ENCODE measurements at places on chromosomes 7 and 10.

DNA sequence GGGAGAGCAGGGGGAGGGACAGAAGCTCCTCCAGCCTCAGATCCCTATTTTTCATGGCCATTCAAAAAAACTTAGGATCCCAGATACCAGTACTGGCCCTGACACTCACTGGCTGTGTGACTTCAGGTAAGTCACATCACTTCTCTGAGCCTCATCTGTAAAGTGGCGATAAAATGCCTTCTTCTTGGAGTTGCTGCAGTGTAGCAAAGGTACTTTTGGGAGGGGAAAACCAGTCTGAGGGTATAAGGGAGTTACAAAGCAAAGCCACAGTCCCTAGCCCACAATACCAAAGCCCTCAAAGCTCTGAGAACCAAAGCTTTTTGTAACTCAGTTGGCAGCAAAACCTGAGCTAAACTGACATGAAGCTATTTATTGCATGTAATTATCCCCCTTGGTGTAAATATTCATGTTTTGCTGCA is 43.4 kb upstream of the COL13A1 start:
- DNase-seq = no peak

DNA sequence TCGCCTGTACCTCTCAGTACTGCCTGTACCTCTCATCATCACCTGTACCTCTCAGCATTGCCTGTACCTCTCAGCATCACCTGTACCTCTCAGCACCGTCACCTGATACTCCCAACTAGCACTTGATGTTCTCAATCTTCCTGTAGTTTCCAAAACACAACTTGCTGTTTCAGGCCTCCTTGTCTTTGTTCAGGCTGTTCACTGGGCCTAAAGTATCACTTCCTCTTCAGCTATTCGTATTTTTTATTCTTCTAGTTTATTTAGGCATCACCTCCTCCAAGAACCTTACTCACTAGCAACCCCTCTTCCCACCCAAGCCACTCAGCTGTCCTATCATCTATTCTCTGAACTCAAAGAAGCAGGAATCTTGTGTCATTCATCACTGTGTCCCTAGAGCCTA is 24.1 kb downstream of the OR6B1 start:
- no peak for DNase-seq

GRCh38 chr10:113921561-113922370 is 67.3 kb downstream of the NHLRC2 start:
- DNase-seq = no peak

DNA sequence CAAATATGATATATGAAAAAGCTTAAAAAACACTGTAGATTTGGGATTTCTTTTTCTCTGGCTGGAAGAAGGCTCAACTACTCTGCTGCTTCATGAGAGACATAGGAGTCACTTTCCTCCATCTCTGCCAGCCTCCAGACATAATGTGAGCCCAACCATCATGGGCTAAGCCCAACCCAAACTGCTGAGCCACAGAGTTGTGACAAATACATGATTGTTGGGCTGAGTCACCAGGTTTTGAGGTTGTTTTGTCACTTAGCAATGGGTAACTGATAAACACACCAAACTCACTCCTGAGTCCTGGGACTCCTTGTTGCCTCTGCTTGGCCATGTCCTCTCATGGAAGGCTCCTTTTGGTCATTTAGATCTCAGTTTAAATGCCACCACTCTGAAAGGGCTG is 381.8 kb upstream of the FZD8 start:
- no peak for DNase-seq

GRCh38 chr7:90817846-90818245 is 221.7 kb downstream of the CDK14 start:
- no peak for DNase-seq

GRCh38 chr10:72796042-72796441 is 97.5 kb upstream of the OIT3 start:
- DNase-seq = no peak

DNA sequence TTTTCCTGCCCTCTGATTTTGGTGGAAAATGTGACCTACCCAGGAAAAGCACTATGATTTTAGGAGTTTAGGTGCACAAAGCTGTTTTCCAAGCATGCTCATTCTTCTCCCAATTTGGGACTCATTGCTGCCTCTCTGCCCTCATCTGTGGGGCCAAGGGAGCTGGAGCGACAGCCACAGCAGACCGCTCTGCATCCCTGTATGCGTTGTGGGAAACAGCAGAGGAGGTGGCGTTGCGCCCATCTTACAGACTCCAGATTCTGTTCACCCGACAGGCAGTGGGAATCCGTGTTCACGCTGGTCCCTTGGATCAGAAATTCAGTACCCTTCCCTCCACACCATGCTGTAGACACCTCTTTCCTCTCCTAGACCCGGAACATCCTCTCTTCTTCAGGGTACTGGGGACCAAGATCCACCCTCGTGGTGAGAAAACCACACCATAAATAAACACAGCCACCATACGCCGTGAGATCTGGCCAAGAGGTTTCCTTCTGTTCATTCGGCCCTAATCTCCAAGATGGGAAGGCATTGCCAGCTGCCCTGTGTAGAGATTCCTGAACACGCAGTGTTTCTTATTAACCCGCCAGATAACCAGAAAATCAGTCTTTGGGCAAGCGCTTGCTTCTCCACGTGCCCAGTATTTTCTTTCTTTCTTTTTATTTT is 87.9 kb downstream of the CUX1 start:
- no peak for DNase-seq

GRCh38 chr10:70529848-70530247 is 51.3 kb downstream of the PALD1 start:
- no peak for DNase-seq

DNA sequence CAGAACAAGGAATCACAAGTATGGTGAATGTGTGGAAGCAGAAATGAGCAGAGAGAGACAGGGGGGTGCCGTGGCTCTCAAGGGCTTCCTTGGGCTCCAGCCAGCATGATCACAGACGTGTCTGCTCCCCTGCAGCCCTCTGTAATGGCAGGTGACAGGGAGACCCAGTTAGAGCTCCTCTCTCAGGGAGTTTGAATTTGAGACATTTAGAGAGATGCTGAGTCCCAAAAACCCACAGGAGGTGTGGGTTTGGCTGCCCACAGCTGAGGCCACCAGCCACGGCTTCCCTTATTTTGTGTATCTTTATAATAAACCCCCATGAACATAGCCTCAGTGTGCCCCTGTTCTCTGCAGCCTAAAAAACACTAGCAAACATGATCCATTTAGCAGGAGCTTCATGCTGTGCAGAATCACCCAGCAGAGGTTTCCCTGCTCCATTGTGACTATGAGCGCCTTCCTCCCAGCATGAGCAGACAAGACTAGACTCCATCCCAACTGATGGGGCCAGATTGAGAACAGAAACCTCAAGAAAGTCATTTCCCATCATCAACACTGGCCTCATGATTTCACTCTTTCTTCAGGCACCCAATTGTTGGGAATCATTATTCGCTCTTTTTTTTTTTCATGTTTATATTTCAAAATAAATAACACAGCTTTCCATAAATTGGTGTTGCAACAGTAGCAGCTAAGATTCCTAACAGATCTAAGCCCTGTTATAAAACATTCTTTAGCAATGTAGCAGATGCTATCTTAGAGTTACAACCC is 13.4 kb downstream of the NOD1 start:
- peak; percentile 10 for DNase-seq

- no peak for DNase-seq
These were observed 750.1 kb upstream of the SORCS1 start for GRCh38 chr10:107914450-107915214.

- DNase-seq = no peak
These were observed 5.8 kb upstream of the C1GALT1 start for GRCh38 chr7:7176406-7177043.

- DNase-seq = no peak
These were observed 43.1 kb downstream of the GHRHR start for GRCh38 chr7:31006857-31007256.

DNA sequence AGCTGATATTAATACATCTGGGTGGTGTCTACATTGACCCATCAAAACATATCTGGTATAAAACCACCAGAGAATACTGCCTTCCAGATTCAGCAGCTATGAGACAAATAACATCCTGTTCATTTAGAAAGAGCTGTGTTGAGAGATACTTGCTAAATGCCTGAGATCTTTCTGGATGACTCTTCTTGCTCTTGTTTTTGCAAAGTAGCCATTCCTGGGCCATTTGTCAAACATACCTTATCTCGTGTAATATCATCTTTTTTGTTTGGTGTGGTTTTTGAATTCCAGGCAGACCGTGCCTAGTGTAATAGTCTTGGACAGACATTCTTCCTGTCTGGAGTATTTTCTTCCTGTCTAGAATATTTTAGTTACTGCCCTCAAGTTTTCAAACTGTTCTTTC is 74.7 kb upstream of the PRR15 start:
- no peak for DNase-seq

GRCh38 chr10:128735996-128736395 is 609.8 kb upstream of the MKI67 start:
- no peak for DNase-seq

DNA sequence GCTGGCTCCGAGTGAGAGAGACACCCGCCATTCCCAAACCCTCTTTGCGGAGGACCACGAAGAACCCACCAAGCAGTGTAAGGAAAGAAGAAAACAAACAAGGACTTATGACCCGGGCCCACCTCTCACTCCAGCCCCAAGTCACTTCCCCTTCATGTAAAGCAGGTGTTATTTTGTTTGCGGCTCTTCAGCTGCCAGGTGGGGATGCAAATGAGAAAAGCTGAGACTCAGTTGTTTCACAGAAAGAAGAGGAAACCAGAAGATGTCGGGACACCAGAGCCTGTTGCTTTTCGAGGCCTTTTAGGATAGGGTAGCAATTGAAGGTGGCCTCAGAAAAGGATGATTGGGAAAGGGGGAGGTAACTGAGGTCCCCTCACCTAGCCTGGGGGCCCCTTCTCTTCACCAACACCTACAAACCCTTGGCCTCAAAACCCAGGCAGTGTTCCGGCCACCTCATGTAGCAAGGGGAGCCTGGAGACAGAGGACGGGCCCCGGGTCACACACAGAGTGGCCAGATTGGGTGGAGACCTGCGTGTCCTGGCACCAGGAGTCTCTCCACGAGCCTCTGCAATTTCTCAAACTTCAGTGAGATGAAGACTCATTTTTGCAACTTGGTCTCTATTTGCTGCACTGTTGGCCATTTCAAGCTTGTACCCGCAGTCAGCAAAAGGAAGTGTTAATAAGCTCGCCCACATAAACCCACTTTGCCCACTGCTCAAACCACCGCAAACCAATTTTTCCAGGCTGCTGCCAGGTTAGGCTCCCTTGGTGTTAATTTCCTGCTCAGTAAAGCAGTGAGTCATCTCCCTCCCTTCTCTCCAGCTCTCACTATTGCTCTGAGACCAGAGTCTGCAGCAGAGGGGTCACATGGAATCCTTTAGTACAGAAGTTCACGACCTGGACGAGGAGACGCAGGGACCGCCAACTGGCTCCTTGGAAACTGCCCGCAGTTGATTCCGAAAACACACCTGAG is 45.5 kb downstream of the AOC1 start:
- no peak for DNase-seq

DNA sequence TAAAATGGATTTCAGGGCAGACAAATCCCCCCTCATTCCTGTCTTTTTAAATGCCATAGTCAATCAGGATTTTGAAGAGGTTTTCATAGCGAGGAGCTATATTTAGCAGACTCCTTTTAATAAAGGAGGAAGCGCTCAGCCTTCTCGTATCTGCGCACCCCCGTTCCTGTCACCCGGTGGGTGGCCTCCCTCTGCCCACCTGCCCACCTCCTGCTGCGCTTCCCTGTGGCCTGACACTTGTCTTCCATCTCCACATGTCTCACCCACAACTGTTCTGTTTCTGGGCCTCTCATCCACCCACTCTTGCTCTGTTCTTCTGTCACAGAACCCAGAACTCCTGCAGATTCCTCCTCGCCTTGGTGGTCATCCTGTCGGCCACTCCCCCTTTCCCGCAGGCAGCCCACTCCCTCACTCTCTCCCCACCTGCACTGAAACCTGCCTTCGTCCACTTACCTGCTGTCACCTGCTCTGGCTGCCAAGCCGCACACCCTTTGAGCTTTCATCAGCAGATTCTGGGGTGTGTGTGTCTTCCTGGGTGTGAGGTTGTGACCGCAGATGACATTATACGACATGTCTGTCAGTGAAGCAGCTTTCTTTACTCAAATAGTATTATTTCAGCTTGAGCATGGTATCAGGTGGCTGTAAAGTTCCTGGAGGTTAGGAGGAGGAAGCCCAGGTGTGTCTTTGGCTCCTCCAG is 163.5 kb upstream of the AGK start:
- no peak for DNase-seq

DNA sequence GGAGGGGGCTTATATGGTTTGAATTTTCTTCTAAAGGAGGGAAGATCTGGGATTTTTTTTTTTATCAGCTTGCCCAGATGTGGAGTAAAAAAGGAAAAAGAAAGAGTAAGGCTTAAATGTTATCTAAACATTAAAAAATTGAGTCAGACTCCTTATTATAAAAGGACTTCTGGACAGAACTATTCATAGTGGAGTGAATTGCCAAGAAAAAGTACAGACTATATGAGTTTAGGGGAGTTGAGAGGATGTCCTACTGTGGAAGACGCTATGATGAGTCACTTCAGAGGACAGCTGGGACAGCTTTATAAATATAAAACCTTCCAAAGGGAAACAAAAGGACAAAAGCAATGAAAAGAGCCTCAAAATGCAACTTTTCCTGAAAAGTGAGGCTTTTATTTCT is 73.0 kb downstream of the TFPI2 start:
- no peak for DNase-seq

GRCh38 chr7:76074972-76075370 is 27.1 kb downstream of the MDH2 start:
- no peak for DNase-seq

GRCh38 chr10:75070476-75070875 is 41.0 kb upstream of the SAMD8 start:
- DNase-seq = no peak

GRCh38 chr7:127650847-127651555 is 993 bp upstream of the SND1 start:
- DNase-seq = peak; percentile 66

GRCh38 chr10:45461034-45461433 is 87.0 kb downstream of the ALOX5 start:
- DNase-seq = no peak

- DNase-seq = no peak
These were observed at the start of gene ADAMTS14 for GRCh38 chr10:70672165-70673042. Gene ADAMTS14 (plus strand): TSS chr10:70672506. CDS start chr10:70672803, 297 bp downstream.

DNA sequence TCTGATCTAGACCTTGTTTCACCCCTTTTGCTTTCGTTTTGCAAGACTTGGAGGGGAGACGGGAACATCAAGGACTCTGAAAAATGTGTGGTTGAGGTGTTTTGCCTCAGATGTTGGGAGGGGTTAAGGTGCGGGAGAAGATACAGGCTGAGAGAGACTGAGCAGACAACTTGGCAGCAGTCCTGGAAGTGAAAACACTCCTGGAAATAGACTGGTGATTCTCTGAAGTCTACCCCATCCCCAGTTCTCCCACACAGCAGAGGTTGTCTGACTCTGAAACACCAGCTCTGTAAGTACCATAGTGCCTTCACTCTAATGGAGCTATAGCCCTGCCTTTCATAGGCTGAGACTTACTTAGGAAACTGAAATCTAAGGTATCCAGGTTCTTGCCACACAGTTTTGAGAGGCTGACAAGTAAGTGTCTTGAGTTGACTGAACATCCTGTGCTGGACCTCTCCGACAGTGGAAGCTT is 152.5 kb downstream of the PPP1R9A start:
- DNase-seq = no peak

GRCh38 chr7:141562972-141563371 is 11.8 kb downstream of the AGK start:
- DNase-seq = no peak

All from NCI-H1092 (cell line).